ENCODE measurements at places on chromosomes 12 and 14.

DNA sequence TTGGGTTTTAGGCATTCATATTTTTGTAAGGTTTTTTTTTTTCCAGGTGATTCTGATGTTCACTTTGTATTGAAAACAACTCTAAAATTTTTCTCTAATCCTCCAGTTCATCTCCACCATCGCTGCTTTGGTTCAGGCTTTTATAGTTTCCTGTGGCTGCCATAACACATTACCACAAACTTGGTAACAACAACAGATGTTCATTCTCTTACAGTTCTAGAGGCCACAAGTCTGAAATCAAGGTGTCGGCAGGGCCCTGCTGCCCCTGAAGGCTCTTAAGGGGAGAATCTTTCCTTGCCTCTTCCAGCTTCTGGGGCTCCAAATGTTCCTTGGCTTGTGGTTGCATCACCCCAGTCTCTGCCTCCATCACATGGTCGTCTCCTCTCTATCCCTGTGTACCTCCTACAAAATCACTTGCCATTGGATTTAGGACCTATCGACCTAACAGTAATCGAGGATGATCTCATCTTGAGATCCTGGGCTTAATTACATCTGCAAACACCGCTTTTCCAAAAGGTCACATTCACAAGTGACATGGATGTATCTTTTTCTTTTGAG is 55.2 kb downstream of the PELI2 start:
- DNase-seq = no peak

DNA sequence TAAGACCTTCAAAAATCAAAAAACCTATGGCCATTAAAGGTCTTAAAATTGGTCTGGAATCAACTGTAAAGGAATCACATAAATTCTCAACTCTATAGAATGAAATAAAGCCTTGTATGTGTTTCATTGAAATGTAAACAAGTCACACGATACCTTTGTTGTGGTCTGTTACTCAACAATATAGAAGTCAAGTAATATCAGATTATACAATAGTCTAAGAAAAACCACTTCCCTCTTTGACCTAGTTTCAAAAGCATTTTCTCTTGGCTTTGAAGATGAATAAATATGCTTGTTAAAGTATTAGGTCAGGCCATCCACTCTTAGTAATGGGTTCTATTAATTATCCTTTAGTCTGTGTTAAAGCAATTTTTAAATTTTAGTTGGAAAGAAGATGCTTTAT is 79.8 kb upstream of the DIO2 start:
- DNase-seq = no peak

DNA sequence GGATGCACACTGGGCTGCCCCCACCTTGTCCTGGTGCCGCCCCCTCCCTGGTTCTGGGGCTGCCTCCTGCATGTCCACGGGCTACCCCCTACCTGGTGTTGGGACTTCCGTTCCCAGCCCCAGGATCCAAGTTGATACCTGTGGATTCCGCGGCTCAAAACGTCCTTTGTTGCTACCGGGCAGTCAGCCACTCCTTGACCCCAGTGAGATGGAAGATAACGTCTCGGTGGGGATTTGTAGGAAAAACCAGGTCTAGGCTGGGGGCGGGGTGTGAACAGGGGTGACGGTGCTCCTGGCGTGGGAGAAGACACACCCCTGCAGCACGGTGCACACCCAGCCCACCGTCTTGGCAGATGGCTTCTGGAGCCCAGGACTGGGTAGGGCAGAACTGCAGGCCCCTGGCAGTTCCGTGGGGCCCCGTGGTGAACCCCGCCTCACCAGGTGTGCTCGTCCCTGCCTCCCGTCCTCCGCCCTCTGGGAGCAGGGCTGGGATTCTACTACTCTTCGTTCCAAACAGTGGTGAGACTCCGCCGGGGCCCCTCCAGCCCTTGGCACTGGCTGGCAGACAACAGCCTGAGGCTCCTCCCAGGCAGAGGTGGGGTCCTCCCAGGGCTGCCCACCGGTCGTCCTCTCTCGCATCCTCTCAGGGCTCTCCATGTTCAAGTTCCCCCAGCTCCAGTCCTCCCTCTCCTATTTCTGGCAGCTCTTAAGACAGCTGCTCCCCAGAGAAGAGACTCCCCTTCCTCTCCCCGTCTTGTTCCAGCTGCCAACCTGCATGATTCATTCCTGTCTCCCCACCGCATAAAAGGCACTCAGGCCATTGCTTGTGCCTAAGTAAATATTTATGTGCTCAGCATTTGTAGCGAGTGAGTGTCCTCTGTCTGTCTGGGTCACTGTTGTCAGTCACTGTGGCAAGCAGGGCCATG is 75.5 kb downstream of the FBXL14 start:
- no peak for DNase-seq

DNA sequence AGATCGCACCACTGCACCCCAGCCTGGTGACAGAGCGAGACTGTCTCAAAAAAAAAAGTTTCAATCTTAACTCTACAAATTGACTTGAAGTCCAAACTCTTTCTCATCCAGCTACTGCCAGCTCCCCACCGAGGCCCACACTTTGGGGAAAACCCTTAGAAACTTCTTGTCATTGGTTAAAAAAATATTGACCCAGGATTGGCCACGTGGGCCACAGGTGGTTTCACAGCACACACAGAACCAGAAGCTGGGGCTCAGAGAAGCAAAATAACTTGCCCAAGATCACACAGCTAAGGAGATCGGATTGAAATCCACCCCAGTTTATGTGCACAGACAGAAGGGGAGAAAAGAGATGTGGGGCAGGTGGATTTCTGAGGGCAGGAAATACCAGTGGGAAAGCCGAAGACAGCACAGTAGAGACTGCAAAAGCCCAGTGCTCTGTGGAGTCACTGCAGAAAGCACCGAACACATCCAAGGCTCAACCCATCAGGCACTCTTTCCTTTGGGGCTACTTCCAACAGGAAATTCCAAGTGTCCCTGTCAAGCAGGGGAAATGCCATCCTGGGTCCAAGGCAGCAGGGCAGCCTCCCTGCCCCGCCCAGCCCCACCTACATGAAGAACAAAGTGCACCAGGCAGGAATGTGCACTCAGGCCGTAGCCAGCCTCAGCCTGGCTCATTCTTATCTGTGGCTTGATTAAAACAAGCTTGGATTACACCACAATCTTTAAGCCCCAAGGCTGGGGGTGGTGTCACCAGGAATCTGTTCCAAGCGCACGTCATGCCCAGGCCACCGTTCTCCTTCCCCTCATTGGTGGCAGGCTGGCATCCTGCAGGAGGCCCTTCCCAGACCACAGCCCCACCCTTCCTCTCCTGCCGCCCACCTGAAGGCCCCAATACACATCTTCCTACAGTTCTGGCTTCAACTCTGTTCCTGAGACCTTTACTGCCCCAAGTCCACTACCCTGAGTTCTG is 72.5 kb downstream of the ITPK1 start:
- no peak for DNase-seq

GRCh38 chr12:953776-954175 is 4.3 kb upstream of the RAD52 start:
- no peak for DNase-seq

GRCh38 chr14:81450100-81450531 is 50.0 kb upstream of the STON2 start:
- DNase-seq = no peak

GRCh38 chr12:106791531-106791930 is 17.0 kb downstream of the RIC8B start:
- DNase-seq = no peak
